Stimulated activated CD4-positive, alpha-beta T cell treated with anti-CD3 and anti-CD28 coated beads, Interleukin-12 subunit alpha, Interleukin-12 subunit beta, amount 100 ng/mL, for 4 hours (primary cell): ENCODE measurements at places on chromosomes 5 and 9.

GRCh38 chr5:43514471-43514815 lies 505 bp downstream of the C5orf34 start:
- peak; percentile 29 for DNase-seq

DNA sequence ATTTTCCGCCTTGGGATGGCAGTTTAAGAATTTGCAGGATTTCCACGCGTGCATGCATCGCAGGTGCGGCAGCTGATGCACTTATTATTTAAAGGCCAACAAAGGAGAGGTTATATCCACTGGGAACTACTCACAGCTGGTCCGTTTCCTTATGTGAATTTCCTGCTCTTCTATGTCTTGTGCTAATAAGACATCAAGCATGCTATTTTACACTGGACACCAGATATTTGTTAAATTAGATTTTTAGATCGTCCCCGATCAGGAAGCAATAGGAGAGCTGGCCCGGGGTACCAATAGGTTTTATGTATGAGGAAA lies 476 bp upstream of the DTWD2 start:
- no peak for DNase-seq

- DNase-seq = no peak
These were observed 38.3 kb downstream of the FNIP1 start for GRCh38 chr5:131758520-131758900.

- no peak for DNase-seq
These were observed 142.8 kb downstream of the NSG2 start for GRCh38 chr5:174188295-174188694.

DNA sequence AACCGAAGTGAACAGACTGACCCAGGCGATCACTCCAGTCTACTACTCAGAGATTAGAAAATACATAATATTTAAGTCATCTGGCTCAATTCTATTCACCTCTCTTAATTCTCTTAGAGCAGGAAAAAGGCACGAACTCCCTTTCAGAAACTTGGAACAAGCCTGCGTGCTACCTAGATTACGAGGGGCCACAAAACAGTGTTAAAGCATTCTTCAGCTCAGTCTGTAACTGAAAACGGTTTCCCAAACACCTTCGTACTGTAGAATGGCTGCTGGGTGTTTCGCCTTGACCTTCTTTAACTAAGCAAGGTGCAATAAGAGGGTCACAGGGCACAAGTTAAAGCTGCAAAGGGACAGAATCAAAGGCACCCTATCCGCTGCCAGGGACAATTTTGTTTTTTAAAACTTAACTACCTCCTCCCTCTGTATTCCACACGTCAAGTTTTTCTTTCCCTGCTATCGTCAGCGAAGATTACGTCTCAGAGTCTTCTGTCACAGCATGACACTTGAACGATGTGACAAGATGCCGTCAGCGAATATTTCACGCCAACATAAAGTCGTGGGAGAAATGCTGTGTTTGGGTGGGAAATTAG lies 687 bp downstream of the LYSMD3 start:
- no peak for DNase-seq

DNA sequence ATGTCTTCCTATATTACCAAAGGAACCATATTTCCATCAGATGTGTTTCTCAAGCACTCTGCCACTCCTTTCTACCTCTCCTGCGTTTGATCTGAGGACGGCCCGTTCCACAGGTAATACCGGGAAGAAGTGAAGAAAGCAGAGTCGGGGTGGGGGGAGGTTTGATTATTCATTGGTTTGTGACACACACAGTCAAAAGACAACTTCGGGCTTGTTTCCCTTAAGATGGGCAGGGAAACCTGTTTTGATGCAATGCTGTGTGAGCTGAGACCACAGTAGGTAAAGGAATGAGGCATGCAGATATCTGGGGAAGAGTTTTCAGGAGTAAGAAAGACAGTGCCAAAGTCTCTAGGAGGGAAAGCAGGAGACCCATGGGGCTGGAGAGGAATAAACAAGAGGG lies 54.0 kb downstream of the BOD1 start:
- DNase-seq = no peak

DNA sequence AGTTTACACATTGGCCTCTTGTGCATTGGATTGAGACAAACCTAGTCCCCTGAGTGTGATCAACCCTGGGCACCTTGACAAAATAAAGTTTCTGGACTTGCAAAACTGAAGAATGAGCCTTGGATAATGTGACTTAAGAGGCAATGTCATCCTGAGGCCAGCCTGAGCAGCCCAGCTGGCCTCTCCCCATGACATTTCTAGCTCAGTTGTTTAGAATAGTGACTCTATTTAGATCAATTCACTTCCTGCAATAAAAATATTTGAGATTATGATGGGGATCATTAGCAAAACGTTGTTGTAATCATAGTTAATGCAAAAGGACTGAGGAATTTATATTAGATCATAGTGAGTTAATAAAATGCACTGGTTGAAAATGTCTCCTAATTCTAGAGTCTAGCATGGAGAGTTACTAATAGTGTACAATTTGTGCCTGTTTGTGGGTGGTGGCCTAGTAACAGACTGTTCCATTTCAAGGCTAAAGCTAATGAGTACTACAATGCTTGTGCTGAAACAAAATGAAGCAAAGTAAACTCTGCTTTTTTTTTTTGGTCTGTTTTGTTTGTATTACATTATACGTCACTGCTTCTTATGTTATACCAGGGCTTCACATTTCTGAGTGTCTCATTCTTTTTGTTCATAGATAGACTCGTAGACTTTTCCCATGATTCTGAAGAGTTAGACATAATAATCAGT lies 10.9 kb upstream of the RHOBTB3 start:
- no peak for DNase-seq

DNA sequence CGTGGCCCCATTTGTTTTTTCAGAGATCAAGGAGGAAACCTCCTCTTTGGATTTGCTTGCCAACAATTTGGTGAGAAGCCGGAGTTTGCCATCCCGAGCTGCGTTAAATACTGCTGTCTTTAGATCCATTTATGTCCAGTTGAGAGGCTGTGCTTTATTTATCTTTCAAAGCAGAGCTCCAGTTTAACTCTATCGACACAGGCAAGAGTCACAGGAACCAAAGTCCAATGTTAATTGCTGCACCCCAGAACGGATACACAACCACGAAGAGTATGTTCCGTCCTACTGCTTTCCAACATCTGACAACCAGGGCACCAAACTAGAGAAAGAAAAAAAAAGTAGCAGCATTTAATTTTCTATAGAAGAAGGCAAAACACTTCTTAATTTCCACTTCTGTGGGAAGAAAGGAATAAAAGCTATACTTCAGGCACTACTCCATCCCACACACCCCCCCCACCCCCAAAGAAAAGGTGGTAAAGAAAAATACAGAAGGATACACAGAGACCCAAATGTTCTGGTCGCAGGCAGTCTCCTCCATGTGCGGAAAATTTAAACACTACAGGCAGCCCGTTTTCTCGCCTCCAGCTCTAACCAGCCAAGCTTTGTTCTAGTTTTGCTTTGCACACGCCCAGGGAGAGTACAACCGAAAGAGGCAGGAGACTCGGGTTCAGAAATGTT lies 1.1 kb downstream of the FEM1C start:
- DNase-seq = peak; percentile 28

- DNase-seq = no peak
These were observed 576.1 kb downstream of the CDH12 start for GRCh38 chr5:22277006-22277405.

DNA sequence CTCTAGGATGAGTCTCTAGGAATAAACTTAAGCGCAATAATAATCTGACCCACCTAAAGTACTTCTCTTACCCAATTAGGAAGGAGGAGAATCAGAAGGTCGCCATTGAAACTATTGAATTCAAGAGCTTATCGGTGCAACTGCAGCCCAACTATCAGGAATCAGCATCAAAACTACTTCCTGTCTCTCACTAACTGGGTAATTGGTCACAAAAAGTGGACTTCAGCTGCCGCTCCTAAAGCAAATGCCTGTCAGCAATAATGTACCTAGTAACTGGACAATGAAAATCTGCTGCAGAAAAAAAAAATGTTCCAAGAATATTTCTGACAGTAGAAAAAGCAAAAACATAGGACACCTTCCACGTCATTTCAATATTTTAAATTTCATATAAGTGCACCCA lies 3.3 kb downstream of the OR1L8 start:
- no peak for DNase-seq

- no peak for DNase-seq
These were observed 580.8 kb downstream of the ACTL7B start for GRCh38 chr9:108274971-108275370.

GRCh38 chr5:18745042-18745987 lies 1111.1 kb downstream of the TAF11L14 start:
- DNase-seq = no peak

GRCh38 chr5:139399501-139400121 lies 4.3 kb downstream of the SPATA24 start:
- DNase-seq = no peak

GRCh38 chr9:111069183-111069582 lies 30.9 kb upstream of the LPAR1 start:
- DNase-seq = no peak

- no peak for DNase-seq
These were observed 18.3 kb upstream of the OBP2B start for GRCh38 chr9:133227242-133227860.

- no peak for DNase-seq
These were observed 41.5 kb upstream of the RXRA start for GRCh38 chr9:134284741-134285140.

- no peak for DNase-seq
These were observed 82.0 kb downstream of the SYK start for GRCh38 chr9:90883661-90884060.

- no peak for DNase-seq
These were observed 59.8 kb upstream of the OTULINL start for GRCh38 chr5:14521748-14522147.

DNA sequence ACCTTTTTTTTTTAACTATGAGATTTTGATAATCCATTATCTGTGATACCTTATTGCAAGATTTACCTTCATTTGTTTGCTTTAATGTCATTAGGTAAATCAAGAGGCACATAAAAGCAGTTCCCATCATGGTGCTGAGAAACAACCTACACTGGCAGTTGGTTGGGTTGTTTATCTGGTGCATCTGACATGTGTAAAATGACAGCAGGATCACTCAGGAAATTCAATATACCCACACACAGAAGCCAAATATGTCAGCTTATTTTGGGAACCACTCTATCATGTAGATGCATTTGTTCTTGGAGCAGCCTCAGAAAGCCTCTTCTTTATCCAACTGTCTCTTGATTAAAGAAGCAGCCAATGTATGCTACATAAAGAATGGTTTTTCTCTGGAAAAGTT lies 7.8 kb upstream of the CCDC192 start:
- no peak for DNase-seq

GRCh38 chr9:134408389-134408788 lies 82.1 kb downstream of the RXRA start:
- no peak for DNase-seq

GRCh38 chr9:95148208-95148520 lies 169.3 kb downstream of the FANCC start:
- DNase-seq = no peak

DNA sequence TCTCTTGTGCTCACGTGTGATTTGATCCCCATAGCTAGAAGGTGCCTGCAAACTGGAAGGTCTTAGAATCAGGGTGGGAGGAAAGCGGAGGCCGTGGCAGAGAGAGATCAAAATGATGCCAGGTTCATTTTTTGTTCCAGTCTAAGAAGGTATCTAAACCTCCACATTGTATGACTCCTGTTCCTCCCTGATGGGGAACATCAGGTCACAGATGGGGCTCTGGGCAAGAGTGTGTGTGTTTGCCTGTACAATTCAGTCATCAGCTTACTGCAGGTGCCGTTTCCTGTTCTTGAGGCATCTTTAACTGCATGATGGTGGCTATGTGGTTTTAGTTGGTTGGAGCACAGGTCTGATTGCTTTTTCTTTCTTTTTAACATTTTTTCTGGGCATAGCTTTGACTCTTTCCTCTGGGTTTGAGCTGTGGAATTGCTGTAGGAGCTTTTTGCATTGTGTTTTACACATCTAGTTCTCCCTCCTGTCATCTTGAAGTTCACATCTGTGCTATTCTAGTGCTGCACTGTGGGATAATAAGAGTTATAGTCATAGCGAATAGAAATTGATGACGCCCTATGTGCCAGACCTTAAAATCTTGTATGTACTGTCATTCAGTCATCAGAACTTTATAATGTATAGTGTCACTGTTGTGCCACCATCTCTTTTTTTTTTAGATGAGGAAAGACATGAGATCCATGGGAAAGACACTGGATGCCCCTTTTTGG lies 30.8 kb downstream of the ARHGAP26 start:
- DNase-seq = no peak

GRCh38 chr9:4794691-4795090 lies 1.9 kb downstream of the RCL1 start:
- no peak for DNase-seq

DNA sequence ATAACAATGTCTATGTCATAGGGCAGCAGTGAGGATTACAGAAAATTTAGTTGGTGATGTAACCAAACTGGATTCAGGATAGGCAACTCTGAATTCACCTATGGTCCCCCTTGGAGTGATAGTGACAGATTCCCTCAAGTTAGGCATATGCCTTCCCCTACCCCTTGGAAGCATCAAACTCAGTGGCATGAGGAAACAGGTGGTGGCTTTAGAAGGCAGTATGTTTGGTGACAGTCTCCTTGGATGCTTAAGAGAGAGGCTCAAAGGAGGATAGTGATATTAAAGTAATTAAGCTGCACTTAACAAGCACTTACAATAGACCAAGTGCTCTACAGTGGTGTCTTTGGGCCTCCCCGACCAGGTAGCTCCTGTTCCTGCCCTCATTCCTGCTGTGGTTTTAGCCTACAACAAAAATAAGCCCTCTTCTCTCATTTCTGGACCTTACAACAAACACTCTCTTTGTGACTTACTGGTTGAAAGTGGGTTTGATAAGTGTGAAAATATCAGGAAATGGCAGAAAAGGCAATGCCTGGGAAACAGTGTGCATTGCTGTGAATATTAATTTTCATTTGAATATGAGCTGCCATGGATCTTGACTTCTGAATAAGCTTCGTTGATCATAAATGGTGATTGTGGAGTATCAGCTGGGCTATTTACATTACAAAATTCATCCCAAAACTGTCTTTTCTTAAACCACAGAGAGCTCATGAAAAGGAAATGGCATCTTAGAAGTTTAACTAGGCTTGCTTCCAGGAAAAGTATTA lies 29.2 kb downstream of the NR4A3 start:
- DNase-seq = no peak

GRCh38 chr9:109248133-109248581 lies 72.7 kb downstream of the EPB41L4B start:
- DNase-seq = no peak

- DNase-seq = peak; percentile 41
These were observed 470 bp downstream of the BAG1 start for GRCh38 chr9:33264003-33264472.

GRCh38 chr9:118170032-118170955 lies 466.1 kb downstream of the TLR4 start:
- no peak for DNase-seq

DNA sequence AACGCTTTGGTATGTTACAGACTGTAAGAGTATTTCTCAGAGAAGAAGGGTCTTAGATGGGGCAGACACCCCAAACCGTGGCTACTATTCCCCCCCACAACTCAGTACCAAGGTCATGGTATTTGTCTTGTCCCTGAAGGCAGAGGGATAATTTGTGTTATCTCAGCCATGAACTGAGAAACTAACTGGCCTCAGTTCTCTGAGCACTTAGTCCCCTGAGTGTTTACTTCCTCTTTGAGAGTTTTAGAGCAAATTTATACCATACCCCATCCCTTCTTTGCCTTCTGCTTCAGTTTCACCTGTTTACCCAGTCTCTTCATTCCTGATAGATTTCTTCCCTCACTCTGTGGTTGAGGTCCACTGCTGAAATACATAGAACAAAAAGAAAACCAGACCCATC lies 183.9 kb downstream of the LRRC70 start:
- no peak for DNase-seq
